Activated CD4-positive, alpha-beta T cell treated with anti-CD3 and anti-CD28 coated beads, Interleukin-2, amount 10 ng/mL, durations not matched to agents 24 days and 14 days (primary cell): ENCODE measurements at places on chromosomes 5 and 9. TPM values are rescaled to one million over a fixed set of nuclear protein-coding genes. Genes with fewer than 3 reads are reported as not detected.

DNA sequence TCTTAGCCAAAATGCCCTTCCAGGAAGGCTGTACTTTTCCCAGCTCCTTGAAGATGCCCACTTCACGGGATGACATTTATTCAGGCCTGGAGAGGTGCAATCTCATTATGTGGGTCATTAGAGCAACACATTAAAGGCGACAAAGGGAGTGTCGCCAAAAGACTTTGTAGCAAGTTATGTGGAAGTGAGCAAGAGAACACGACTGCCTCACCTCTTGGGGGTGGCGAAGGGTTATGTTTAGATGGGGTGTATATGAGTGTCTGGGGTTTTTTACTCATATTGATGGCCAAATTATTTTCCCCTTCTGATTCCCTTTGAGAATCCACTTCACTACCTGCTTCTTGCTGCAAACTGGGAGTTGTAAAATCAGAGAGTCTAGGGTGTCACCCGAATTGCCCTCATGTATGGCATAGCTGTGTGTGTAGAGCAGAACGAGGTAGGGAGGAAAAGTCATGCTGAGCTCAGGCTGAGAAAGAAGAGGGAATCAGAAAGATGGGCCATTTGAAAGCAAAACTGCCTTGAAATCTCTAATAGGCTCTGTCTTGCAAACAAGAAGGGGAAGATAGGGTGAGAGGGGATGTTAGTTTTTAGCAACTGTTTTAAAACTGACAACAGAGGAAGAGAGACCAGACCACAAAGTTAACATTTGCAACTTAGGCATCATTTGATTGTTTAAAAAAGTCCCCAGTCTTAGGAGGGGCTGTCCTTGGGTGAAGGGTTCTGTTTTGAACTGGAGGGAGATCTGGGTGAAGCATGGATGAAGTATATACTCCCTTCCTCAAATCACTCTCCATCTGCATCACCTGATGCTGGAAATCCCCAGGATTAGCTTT is 97.1 kb upstream of the IL12B start:
- DNase-seq: peak; percentile 59
- H3K27me3 ChIP-seq: peaks cover 23% of the 10 kb centered on the region

Gene CORO2A
- total RNA-seq: 0.92 and 1.4 TPM in 2 replicates

GRCh38 chr5:119200795-119201194 is 129.9 kb downstream of the DMXL1 start:
- no peak for DNase-seq
- no peaks in the 10 kb centered on the region for H3K27me3 ChIP-seq
- H3K27ac ChIP-seq: no peak overlapping the region
- H3K4me3 ChIP-seq: no peak overlapping the region
- H3K4me1 ChIP-seq: peaks cover 7% of the 10 kb centered on the region
- peaks cover 59% of the 10 kb centered on the region for H3K36me3 ChIP-seq

Gene GKAP1
- total RNA-seq: 2.3 and 2.8 TPM in 2 replicates

GRCh38 chr9:72753266-72753893 is 199.5 kb downstream of the ALDH1A1 start:
- no peak overlapping the region for H3K27ac ChIP-seq
- DNase-seq: no peak
- peaks cover 14% of the 10 kb centered on the region for H3K27me3 ChIP-seq
- no peak overlapping the region for H3K4me3 ChIP-seq
- no peaks in the 10 kb centered on the region for H3K36me3 ChIP-seq

Gene RNF183
- total RNA-seq: 0.12 TPM in 1 of 2 replicates, not detected in the other
